ENCODE measurements at places on chromosomes 13 and 19.

GRCh38 chr19:55028757-55029156, 9.3 kb downstream of the GP6 start:
- no peak for DNase-seq

- DNase-seq: no peak
Measured at GRCh38 chr19:6098574-6098973, 11.7 kb downstream of the RFX2 start.

GRCh38 chr13:77028202-77028601, 1.2 kb upstream of the FBXL3 start:
- DNase-seq: no peak

- no peak for DNase-seq
Measured at GRCh38 chr13:40407567-40407966, 258.9 kb downstream of the FOXO1 start.

- no peak for DNase-seq
Measured at GRCh38 chr13:108227651-108228272, 9.6 kb downstream of the ABHD13 start.

- peak; percentile 89 for DNase-seq
Measured at GRCh38 chr19:3968556-3969434, 2.1 kb downstream of the DAPK3 start.

DNA sequence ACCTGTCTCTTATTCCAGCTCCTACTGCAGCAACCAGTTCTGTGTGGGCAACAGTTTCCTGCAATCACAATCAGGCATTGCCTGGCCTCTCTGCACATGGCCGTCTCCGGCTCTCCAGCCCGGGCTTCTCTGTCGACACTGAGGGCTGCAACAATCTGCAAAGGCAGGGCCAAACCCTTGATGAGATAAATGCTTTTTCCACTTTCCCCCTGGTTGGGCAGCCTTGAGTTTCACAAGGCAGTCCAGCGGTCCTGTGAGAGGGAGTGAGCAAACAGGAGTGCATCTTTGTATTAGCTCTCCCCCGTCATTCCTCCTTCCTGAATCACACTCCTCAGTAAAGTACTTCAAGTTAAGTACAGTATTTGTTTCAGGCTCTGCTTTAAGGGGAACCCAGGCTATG, 40.7 kb upstream of the VWA8 start:
- no peak for DNase-seq

GRCh38 chr13:54989418-54989817, 1960.8 kb downstream of the OLFM4 start:
- DNase-seq: no peak
